Midbrain (tissue), 1 donor: ENCODE measurements at places on chromosomes 11 and 22.
A peak's percentile ranks its signal among the peaks of the same experiment; 100 is the strongest.

GRCh38 chr11:121445071-121445768 lies 6.9 kb upstream of the SORL1 start:
- no peak for DNase-seq

DNA sequence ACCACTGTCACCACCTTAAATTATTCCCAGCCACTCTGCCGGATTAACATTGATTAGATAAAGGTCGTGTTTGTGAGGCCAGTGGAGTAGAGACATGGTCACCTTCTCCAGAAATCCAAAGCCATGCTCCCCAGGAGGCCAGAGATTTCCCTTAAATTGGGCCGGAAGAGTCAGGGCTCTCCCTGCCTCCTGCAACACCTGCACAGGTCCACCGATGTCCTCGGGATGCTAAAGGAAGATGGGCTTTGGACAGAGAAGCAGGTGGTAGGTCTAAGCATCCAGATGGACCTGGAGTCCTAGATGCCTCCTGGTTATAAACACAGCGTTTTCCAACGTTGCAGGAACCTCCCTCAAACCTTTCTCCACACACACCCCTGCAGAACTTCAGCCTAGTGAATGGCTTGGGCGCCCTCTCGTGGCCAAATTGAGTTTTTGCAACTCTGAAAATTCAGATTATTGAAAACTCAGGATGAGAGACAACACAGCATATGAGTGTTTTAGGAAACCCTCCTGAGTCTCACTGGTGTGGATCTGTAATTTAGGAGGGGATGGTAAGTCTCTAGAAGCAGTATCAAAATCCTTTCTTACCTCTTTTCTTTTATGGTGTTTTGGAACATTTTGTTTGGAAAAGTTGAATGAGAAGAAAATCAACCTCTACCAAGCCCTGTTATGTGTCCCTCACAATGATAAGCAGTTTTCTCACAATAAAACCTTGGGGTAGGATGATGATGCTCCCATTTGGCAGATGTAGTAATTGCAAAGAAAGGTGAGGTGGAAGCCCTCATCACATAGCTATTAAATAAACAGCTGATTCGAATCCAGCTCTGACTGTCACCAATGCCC lies 109.6 kb downstream of the RRAS2 start:
- peak; percentile 81 for DNase-seq

DNA sequence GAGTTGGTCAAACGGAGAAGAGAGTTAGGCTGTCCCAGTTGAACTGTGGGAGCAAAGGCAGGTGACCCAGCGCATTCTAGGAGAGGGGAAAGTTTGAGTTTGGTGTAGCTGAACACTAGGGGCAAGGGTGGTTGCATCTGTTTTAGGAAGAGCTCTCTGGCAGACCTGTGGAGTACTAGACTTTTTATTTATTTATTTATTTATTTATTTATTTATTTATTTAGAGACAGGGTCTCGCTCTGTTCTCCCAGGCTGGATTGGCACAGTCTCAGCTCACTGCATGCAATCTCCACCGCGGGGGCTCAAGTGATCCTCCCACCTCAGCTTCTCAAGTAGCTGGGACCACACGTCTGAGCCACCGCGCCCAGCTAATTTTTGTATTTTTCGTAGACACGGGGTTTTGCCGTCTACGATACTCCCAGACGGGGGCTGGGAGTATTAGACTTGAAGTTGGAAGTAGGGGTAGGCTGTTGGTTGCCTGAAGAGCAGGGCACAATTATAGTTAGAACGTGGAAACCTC lies 950 bp upstream of the ACER3 start:
- DNase-seq, result no peak

GRCh38 chr22:37314315-37315074 lies 32.2 kb downstream of the CYTH4 start:
- no peak for DNase-seq

DNA sequence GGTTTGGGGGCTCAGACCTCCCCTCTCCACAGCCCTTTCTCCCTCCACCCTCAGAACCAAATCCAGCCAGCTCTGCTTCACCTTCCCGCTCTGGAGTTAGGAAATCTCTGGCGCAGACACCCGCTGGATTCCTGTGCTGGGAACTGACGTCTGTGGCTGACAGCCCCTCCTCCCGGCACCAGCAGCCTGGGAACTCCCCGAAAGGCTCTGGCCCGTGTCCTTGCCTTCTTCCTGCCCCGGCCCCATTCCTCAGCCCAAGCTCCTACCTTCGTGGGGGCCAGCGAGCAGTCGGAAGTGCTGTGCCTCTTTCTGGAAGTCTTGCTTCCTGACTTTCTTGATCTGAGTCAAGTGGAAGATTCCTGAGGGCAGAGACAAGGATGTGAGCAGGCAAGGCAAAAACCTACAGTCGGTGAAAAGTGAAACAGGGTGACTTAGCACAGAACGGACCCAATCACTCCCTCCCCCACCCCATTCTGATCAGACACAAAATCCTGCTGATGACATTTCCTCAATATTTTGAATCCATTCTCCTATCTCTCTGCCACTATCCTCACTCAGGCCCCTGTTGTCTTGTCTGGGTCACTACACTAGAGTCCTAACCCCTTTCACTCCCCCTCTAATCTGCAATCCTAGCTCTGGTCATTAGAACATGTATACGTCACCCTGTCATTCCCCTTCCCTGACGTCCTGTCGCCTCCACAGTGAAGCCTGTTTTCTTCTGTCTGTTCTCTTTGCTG lies 34.1 kb downstream of the CHRDL2 start:
- no peak for DNase-seq

DNA sequence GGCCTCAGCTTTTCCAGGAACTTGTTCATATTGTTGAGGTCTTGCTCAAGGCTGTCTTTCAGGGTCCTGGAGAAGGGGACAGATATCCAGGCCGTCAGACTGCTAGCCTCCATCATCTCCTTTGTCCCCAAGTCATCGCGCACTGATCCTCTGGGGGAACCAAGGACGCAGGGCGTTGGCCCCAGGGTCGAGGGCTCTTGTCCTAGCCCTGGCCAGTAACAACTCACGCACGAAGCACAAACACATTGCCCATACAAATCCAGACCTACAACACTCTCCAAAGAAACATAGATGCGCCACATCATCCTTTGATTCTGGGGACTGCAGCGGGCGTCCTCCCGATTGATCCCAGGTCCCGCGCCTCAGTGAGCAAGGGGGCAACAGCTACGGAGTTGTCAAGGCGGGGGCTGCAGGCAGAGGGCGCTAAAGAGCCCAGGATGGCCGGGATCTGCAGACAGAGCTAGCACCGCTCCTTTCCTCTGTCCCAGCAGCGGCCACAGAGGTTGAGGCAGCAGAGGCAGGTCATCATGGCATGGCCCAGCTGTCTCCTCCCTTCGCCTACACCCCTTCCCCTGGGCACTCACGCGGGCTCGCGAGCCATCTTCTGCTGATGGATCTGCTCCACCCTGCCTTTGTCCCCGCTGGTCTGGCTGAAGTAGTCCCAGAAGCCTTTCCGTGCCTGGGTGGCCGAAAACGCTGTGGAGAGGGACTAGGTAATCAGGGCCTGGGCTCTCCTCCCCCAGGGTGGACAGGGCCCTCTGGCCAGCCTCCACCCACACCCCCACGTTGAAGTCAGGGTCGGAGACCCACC lies 472 bp downstream of the APOA5 start:
- DNase-seq, result peak; percentile 80

DNA sequence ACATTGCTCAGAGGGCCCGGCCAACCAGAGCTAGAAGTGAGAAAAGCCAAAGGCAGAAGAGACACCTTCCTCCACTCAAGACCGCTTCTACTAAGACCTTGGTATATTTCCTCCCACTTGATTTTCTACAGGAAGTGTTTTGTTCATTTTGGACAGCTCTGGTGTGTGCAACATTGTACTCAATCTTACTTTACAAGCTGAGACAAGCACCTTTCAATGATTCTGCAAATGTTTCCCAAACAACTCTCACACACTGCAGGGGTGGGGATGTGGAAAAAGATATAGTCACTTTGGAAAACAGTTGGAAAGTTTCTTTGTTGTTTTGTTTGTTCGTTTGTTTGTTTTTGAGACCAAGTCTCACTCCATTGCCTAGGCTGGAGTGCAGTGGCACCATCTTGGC lies 15.7 kb downstream of the MYO18B start:
- DNase-seq, result no peak

GRCh38 chr22:44359496-44360110 lies 46.9 kb upstream of the SHISAL1 start:
- DNase-seq, result no peak

DNA sequence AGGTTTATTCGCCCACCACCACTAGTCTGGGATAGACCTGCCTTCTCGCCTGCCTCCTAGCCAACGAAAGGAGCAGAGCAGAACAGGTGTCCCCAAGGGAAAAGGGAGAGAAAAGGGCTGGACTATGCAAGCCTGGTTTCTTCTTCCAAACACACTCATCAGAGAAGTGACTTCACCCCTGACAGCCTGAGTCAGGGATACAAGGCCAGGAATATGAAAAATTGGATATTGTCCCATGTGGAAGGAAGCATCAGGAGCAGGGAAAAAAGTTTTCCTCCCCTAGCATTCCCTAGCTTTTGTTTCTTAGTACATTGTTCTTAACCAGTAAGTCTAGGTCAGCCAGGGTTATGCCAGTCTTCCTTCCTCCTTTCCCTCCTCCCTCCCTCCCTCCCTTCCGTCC lies 56.9 kb upstream of the TNRC6B start:
- no peak for DNase-seq

DNA sequence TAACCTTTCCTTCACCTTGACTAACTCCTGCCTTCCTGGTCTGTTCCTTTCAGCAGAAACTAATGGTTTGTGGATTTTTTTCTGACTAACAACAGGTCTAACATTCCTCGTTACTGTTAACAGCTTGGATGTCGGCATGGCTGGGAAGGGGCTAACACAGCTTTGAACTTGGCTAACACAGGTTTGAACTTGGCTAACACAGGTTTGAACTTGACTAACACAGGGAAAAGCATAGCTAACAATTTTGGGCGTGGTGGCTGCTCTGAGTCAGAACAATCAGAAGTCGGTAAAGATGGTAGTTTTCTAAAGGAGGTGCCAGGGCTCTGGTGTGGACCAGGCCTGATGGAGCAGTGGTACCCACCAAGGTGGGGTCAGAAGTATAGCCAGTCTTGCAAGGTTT lies 16.1 kb downstream of the MIAT start:
- no peak for DNase-seq

- no peak for DNase-seq
These were observed 32.5 kb downstream of the LGR4 start for GRCh38 chr11:27440090-27440489.

DNA sequence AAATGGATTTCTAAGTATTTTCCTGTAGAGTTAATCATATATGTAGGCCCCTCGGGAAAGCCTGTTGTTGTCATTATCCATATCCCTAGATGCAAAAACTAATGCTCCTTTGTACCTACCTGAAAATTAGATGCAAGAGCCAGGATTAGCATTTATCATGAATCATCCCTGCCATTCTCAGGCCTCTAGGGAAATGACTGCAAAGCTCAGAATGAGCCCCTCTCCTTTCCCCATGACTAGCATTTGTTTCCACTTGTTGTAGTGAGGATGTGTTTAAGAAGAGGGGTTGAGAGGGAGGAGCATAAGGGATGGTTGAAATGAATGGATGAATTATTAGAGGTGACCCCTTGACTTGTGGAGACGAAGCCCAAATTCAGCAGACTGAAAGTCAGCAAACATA lies 537.9 kb downstream of the NTM start:
- no peak for DNase-seq

DNA sequence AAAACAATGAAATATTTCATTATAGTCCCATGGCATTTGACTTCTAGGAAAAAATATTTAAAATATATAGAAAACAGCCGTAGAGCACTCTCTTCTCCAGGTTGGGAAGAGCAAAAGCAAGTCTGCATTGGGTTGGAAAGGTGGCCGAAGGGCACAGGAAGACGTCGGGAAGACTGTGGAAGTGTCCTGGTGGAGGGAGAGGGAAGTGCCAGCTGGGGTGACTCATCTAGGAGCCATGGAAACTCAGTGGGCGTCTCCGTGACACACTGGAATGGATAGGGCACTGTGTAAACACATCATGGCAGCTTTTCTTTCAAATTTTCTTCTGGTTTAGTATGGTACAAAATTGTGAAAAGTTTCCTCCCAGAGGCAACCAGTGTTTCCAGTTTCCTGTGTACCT lies 12.7 kb downstream of the GTPBP1 start:
- DNase-seq, result no peak

DNA sequence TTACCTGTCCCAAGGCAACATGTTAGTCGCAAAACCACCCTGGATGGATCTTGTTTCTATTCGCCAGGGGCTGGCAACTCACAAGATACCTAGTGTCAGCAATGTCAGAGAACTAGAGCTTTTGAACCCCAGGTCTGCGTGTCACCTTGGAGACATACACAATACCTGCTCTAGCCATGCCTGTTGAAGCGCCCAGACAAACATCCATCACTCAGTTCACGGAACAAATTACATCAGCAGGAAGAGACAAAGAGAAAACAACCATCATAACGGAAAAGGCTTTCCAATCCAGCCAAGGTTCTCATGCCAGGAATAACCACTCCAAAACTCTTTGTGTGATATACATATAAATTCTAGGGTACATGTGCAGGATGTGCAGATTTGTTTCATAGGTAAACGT lies 2.2 kb downstream of the CD59 start:
- no peak for DNase-seq

DNA sequence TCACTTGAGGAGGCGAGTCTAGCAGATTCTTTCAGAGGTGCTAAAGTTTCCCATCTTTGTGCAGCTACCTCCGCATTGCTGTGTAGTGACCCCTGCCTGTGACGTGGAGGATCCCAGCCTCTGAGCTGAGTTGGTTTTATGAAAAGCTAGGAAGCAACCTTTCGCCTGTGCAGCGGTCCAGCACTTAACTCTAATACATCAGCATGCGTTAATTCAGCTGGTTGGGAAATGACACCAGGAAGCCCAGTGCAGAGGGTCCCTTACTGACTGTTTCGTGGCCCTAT lies 8.9 kb upstream of the SAMM50 start:
- no peak for DNase-seq
